ENCODE measurements at places on chromosomes 1 and 21.

- no peak for DNase-seq
Observed at GRCh38 chr1:23869051-23869450, 961 bp upstream of the FUCA1 start.

DNA sequence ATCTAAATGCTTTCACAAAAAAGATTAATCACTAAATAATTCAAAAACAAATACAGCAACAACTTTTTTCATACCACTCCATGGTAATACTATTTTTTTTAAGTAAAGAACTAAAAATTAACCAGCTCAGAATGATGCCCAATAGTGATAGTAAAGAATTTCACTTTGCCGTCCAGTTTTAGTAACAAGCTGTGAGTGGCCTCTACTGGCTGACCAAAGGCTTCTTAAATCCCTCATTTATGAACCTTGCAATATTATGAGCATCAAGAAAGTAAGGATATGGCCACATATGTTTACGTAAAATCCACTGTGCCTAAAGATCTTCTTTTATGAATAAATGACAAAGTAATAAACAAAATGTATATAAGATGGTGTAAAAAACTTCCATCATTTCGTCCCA is 108.6 kb downstream of the GPATCH2 start:
- no peak for DNase-seq

DNA sequence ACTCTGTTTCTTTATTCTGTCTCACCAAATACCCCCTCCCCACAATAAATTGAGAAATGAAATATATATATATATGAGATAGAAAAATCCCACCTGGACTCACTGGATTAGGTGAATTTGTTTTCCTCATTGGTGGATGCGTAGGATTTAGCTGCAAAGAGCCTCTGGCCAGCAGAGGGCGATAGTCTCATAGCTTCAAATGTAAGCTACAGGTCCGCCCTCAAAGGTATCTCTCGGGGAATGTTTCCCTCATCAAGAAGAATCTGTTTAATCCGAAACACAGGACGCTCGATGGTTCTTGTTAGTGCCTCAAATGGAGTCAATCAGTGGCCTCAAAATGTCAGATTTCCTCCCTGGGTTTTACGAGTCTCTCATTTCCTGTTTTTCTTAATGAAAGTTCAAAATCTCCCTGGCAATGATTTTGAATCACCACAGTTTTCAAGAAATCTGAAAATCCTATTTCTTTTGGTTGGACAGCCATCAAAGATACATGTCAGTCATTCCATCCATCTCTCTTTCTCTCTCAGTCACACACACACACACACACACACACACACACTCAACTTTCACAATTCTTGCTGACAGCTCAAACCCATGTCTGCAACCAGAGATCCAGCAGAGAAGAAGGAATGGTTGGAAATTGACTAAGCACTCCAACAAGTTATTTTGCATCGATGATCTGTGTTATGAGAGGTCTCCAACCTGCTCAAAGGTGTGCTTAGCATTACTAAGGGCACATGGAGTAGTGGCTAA is 13.9 kb upstream of the CAMK1G start:
- peak; percentile 38 for DNase-seq

- DNase-seq: no peak
Observed at GRCh38 chr21:44357064-44357837, 3.8 kb downstream of the TRPM2 start.

DNA sequence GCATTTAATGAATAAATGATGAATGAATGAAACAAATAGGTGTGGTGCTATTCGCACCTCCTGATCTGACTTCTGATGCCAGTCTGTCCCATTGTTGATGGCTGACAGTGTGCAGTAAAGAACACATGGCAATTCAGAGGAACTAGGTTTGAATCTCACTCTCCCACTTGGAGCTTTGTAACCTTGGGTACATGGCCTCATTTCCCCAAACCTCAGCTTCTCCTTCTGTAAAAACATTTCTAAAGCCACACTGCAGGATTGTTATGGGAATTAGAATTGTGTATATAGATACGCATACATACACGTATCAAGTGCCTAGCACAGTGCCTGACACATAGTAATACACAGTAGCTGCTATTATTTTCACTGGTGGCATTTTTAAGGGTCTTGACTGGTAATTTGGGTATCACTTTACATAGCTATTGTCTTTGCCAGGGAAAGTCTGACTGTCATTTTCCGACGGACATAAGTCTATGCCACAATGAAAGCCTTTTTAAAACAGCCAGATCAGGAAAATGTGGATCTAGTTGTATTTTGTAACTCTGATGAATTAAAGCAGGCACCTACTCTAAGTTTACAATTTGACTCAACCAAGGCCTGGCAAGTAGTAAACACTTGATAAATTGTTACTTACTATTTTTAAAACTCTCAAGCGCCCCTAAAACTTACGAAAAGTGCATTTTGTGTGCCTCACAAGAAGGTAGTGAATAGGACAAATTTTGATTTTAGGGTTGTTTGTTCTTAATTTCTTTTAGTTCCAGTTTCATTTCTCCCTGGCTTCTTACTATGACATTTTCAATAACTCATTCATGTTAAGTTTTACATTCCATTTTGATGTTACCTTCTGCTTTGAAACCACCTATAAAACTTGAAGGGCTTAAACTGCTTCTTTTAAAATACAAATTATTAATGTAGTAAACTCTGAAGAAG is 164.4 kb downstream of the SDCCAG8 start:
- no peak for DNase-seq

Data from AG09309 (cell line).